ENCODE measurements at places on chromosomes 6 and 20.
A peak's percentile ranks its signal among the peaks of the same experiment; 100 is the strongest.

DNA sequence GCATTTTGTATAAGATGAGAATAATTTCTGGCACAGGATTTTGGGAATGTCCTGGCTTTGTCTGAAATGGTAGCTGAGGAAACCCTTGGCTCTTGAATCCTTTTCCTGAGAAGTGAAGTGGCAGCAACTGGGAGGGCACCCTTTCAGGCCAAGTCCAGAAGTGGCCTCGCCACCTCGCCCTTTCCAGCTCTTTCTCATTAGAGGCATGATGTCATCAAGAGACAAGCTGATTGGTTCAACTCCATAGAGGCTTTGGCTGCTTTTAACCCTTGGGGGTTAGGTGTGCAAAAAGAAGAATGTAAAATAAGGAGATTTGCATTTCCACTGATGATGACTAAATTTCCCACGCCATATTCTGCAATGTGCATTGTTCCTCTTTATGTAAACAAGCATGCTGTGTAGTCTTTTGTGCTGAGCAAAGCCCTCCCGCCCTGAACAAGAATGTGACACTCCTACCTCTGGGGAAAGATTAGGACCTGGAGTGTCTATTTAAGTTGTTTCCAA is 116.5 kb downstream of the TCP11 start:
- DNase-seq = peak; percentile 71

- DNase-seq = no peak
These were observed 123.0 kb upstream of the ENPP5 start for GRCh38 chr6:46293641-46294316.

GRCh38 chr6:39892490-39893129 is 41.7 kb downstream of the MOCS1 start:
- DNase-seq = peak; percentile 39

DNA sequence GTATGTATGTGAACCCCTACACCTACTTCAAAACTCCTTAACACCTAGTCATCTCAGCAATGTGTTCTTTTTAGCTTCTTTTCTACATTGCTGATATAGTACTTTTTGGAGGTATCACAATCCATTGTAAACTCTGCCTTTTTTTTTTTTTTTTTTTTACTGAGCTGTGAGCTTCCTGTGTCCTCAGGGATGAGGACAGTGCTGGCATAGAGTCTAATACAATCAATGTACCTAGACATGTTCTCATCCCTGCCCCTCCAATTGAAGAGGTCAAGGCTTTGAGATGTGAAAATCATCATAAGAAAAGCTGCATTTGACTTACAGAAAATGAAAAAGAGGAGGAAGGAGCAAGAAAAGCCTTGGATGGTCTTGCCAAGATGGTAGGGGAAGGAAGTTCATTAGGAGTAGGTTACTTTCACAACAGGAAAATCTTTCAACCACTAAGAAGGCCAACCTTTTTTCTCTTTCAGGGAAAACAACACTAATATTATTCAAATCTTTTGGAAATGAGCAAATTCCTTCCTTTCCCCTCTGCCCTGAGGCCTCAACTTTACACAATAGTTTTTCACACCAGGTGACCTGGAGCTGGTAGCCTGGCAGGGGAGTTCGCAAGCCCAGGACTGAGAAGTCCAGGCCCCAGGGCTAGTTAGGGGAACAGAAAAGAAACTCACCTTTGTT is 2.8 kb upstream of the JARID2 start:
- no peak for DNase-seq

DNA sequence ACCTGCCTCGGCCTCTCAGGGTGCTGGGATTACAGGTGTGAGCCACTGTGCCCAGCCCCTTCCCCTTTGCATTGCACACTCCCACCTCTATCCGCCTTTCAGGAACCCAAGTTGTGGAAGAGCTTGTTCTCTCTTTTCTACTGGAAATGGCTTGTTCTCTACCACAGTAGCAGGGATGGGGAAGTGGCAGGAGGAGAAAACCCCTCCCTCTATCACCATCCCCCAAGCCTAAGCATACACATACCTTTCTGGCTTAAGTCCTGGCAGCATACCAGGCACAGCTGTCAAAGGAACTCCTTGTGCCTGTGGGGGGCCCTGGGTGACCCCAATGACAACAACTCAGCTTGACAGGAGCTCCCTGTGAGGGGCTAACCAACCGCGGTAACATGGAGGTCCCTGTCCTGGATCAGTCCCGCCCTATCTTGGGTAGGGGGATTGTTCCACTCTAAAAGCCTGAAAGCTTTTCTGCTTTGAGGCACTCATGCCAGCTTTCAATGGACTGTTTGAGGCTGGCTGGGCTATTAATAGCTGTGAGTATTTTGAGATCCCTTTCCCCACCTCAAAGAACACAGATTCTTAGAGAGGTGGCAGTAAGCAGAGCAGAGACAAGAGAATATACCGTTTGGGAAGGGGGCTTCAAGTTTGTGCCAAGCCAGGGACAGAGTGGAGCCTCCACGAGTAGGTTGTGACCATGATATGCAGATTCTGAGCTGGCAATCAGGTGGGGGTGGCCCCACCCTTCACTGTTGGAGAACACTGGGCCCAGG is 2.3 kb downstream of the KLHDC3 start:
- peak; percentile 8 for DNase-seq

- DNase-seq = no peak
These were observed 30.1 kb downstream of the TMEM74B start for GRCh38 chr20:1154691-1155090.

- DNase-seq = no peak
These were observed 60.8 kb downstream of the PRDM1 start for GRCh38 chr6:106146852-106147351.

DNA sequence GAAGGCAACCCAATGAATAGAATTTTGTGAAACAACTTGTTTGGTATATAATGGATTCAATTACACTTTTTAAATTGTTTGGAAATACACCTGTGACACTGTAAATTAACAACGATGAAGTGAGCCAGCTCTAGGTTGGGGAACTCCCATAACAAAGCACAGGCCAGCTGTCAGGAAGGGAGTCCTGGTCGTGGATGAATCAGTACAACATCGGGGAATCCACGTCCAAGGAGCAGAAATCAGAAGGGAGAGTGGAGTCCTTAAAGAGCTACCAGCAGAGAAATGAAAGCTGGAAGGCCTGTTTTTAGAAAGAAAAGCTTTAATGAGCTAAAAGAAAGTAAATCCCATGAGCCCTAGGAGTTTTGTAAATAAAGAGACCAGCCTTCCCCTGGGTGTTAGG is 223.1 kb upstream of the SLC35B3 start:
- DNase-seq = no peak

GRCh38 chr20:15658295-15658694 is 915.0 kb downstream of the KIF16B start:
- no peak for DNase-seq

DNA sequence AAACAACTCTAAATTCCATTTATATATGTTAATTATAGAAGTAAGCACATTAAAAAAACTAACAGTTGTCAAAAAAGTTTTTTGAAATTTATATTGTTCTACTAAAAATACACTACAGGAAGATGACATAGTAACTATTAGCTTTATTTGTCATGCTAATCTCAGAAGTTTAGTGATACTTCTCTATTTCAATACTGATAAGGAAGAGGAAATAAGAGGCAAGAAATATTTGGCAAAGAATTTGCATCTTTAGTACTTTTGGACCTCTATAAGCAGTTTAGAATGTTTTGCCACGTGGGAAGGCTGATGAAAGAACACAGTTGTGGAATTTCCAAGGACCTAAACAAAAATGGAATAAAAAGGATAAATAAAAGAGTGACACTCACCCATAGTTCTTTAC is 12.6 kb downstream of the IFNGR1 start:
- DNase-seq = no peak

DNA sequence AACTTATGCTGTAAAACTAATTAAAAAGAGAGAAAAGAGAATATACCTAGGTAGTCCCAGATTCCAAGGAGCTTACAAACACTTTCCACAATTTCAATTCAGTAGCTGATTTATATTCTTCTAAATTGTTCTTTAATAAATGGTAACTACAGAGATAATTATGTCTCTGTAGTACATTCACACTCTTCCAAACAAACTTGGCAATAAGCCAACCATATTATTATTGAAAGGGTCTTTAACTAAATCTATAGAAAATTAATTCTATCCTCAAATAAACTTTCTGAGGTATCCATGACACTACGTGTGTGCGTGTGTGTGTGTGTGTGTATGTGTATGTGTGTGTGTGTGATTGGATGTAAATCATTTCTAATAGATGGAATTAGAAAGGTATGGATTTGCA is 217.4 kb upstream of the EYS start:
- DNase-seq = no peak

DNA sequence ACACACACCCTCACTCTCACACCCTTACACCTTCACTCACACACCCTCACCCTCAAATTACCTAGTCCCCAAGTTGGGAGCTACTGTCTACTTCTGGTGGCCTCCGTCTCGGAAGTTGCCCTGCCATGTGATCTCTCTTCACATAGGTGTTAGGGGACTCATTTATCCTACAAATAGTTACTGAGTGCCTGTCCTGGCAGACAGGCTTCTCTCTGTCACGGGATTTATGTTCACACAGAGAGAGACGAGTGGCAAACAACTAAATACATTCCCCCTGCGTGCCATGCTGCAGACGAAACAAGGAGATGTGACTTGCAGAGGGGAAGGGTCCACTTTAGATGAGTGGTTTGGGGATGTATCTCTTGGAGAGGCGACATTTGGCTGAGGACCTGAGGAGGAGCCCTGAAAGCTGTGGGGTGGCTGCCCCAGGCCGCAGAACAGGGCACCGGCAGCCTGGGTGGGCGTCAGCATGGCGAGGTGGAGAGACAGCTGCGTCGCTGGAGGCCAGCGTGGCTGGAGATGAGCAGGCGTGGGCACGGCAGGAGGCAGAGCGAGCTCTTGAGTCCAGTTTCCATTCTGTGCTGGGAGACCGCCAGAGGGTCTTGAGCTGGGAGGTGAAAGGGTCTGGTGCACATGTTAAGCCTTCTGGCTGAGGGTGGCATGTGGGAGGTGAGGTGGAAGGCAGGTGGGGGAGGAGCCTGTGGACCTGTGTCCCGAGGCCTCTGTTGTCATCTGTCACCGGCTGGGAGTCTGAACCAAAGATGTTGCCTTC is 17.2 kb downstream of the DYNLT1 start:
- DNase-seq = no peak

GRCh38 chr6:79717989-79718388 is 86.9 kb downstream of the SH3BGRL2 start:
- DNase-seq = no peak

- DNase-seq = peak; percentile 77
These were observed 107.8 kb upstream of the CD93 start for GRCh38 chr20:23193801-23194384.

DNA sequence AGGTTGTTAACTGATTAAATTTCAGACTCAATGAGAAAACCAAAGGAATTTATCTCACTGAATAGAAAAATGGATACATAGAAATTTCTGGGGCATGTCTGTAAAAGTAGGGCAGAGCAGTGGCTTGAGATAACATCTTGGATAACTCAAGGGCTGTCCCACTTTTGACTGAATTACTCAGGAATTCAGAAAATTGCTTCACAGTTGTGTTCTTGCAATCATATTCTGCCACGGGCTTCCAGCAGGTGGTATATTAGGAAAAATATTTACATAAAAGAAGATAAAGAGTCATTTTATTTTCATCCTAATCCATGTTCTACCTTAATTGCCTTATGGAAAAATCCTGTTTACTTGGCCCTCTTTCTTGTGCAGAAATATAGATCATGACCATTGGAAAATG is 156.4 kb upstream of the AKIRIN2 start:
- DNase-seq = no peak

- no peak for DNase-seq
These were observed 603.8 kb downstream of the FRK start for GRCh38 chr6:115456848-115457247.
